Effector memory CD8-positive, alpha-beta T cell (primary cell): ENCODE measurements at places on chromosomes 7 and 10.

GRCh38 chr7:139104091-139104450, 5.4 kb downstream of the ZC3HAV1 start:
- peak overlapping the region; percentile 100 for H3K4me3 ChIP-seq
- H3K36me3 ChIP-seq = peaks cover 73% of the 10 kb centered on the region
- peaks cover 54% of the 10 kb centered on the region for H3K4me1 ChIP-seq
- no peaks in the 10 kb centered on the region for H3K27me3 ChIP-seq
- peak overlapping the region; percentile 96 for H3K27ac ChIP-seq

- peaks cover 9% of the 10 kb centered on the region for H3K27me3 ChIP-seq
- H3K4me3 ChIP-seq = no peak overlapping the region
- no peak for DNase-seq
- no peaks in the 10 kb centered on the region for H3K4me1 ChIP-seq
- H3K36me3 ChIP-seq = no peaks in the 10 kb centered on the region
- H3K27ac ChIP-seq = no peak overlapping the region
Measured at GRCh38 chr10:23692736-23693135, 253.9 kb downstream of the OTUD1 start.

- no peak overlapping the region for H3K27ac ChIP-seq
- no peak for DNase-seq
- H3K4me1 ChIP-seq = no peaks in the 10 kb centered on the region
- peaks cover 13% of the 10 kb centered on the region for H3K27me3 ChIP-seq
- peaks cover 3% of the 10 kb centered on the region for H3K36me3 ChIP-seq
Measured at GRCh38 chr7:132242192-132242812, 334.0 kb downstream of the PLXNA4 start.

DNA sequence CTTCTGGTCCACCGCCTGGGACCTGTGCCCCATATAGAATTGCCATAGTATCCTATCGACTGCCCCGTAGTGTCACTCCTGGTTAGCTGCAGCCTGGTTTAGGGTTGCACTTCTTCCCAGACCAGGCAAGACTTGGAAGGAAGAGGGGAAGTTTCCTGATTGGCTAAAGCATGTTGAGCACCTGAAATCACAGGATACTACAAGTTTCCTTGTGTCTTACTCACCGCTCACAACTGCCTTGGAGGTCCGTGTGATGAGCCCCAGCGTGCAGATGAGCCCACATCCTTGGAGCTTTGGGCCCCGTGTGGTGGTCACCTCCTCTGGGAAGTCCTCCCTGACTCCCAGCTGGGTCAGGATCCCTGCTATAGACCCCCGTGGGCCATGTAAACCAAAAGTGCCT, 73.9 kb upstream of the GTF2I start:
- H3K4me3 ChIP-seq = no peak overlapping the region
- H3K27me3 ChIP-seq = peaks cover 4% of the 10 kb centered on the region
- no peak for DNase-seq
- peaks cover 6% of the 10 kb centered on the region for H3K36me3 ChIP-seq
- peaks cover 2% of the 10 kb centered on the region for H3K4me1 ChIP-seq

DNA sequence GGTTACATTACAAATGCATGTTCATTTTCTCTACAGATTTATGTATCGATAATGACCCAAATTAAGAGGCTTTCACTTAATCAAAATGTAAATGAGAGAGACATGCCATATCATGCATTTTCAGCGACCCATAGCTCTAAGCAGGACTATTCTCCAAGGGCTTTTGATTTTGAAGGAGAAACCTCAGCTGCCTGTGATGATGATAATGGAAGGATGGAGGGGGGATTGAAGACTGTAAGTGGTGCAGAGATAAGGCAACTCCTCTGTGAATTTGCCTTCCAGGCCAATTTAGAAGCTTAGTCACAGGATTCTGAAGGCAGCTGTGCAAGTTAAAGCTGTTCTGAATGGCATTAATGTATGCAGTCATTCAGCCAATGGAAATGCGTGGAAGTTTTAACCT, 8.3 kb downstream of the VSTM2A start:
- H3K36me3 ChIP-seq = no peaks in the 10 kb centered on the region
- no peak overlapping the region for H3K4me3 ChIP-seq

DNA sequence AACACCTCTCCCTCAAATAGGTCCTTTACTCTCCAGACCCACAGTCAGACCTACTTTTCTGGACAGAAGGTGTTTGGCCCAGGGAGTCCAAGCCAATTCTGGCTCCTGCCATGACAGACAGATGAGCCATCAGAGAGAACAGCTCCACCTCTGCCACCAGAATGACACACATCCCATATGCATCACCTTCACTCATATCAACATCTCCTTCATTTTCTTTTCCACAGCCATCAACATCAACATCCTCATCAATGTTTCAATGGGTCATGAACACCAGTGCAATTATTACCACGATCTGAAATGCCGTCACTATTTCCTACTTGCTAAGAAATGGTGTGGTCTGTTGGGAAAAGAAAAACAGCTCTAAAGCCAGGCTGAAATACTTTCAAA, 67.9 kb downstream of the CCDC71L start:
- no peak overlapping the region for H3K27ac ChIP-seq
- H3K4me3 ChIP-seq = no peak overlapping the region

DNA sequence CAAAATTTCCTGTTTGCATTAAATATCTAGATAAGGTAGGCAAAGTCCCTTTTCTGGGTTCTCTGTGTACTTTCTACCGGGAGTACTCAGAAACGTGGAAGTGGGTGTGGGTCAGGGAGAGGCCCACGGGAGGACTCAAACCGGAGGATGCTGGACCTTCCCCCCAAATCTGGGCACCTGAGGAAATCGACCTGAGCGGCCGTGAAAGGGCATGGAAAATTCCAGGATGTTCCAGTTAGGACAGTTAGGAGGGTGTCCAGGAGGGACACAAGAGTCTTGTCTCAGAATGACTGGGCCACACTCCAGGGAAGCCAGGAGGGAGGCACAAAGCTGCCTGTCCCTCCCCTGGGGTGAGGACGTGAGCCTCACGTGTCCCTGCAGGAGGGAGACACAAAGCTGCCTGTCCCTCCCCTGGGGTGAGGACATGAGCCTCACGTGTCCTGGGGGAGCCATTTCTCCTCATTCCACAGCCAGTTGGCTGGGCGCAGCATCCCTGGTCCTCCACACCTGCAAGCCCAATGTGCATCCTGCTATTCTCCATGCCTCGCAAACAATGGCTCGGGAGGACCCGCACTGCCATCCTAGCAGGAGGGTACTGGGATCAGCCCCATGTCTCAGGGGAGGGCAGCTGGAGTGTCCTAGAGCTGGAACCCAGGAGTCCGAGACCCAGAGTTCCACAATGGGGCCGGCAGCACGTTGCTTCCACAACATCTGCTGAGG, 190.5 kb upstream of the PPP2R2D start:
- DNase-seq = no peak
- no peak overlapping the region for H3K4me3 ChIP-seq
- H3K36me3 ChIP-seq = no peaks in the 10 kb centered on the region
- H3K27me3 ChIP-seq = peaks cover 39% of the 10 kb centered on the region
- H3K4me1 ChIP-seq = no peaks in the 10 kb centered on the region

GRCh38 chr7:151351027-151351426, 9.4 kb downstream of the NUB1 start:
- peak overlapping the region; percentile 23 for H3K4me3 ChIP-seq
- no peak for DNase-seq
- no peaks in the 10 kb centered on the region for H3K27me3 ChIP-seq
- H3K36me3 ChIP-seq = peaks cover 84% of the 10 kb centered on the region
- H3K27ac ChIP-seq = peak overlapping the region; percentile 98
- H3K4me1 ChIP-seq = peaks cover 30% of the 10 kb centered on the region

DNA sequence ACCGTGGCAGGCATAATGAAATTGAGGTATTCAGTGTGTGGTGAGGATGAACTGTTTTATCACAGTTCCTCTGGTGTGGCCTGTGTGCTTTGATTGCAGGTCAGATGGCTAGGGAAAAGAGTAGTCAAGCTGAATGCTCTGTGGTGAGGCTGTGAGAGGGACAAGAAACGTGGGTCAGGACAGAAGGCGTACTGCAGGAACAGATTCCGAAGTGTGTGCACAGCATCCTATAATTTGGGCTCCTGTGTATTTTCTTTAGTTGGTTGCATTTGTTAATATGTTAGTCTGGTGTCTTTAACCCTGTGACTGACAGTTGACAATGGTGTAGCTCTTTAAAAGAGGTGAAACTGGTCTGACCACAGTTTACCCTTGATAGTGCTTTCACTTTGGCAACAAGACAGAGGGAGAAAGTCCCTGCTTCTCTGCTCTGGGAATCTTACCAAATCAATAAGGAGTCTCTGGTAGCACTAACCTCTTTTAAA, 76.5 kb downstream of the AUTS2 start:
- no peak for DNase-seq
- no peaks in the 10 kb centered on the region for H3K4me1 ChIP-seq
- no peak overlapping the region for H3K27ac ChIP-seq
- H3K27me3 ChIP-seq = no peaks in the 10 kb centered on the region
- no peak overlapping the region for H3K4me3 ChIP-seq

- H3K4me3 ChIP-seq = no peak overlapping the region
- no peaks in the 10 kb centered on the region for H3K27me3 ChIP-seq
- DNase-seq = no peak
Measured at GRCh38 chr10:52335665-52336064, 21.6 kb downstream of the DKK1 start.

GRCh38 chr7:44633254-44634186, 27.1 kb downstream of the OGDH start:
- H3K4me3 ChIP-seq = peak overlapping the region; percentile 65
- peaks cover 74% of the 10 kb centered on the region for H3K36me3 ChIP-seq
- no peaks in the 10 kb centered on the region for H3K27me3 ChIP-seq
- H3K4me1 ChIP-seq = peaks cover 79% of the 10 kb centered on the region

- no peak for DNase-seq
- H3K4me3 ChIP-seq = no peak overlapping the region
- H3K27me3 ChIP-seq = no peaks in the 10 kb centered on the region
- no peaks in the 10 kb centered on the region for H3K4me1 ChIP-seq
Measured at GRCh38 chr7:138125598-138126111, 49.4 kb downstream of the AKR1D1 start.

DNA sequence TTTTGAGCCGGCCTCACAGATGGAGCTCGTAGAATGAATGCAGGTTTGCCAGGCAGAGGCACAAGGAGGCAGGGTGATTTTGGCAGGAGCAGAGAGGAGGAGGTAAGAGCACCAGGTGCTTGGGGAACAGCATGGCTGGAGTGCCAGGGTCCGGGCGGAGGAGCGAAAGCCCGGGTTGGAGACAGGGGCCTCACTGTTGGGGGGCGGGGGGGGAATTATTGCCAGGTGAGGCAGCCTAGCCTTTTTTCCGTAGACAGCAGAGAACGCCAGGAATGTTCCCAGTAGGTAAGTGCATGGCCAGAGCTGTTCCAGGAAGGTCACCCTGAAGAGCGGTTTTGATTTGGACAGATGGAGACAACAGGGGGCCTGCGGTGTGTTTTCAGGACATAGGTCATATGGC, 9.5 kb downstream of the SRRM3 start:
- no peak overlapping the region for H3K27ac ChIP-seq
- H3K4me1 ChIP-seq = no peaks in the 10 kb centered on the region
- peaks cover 31% of the 10 kb centered on the region for H3K27me3 ChIP-seq
- no peak for DNase-seq

DNA sequence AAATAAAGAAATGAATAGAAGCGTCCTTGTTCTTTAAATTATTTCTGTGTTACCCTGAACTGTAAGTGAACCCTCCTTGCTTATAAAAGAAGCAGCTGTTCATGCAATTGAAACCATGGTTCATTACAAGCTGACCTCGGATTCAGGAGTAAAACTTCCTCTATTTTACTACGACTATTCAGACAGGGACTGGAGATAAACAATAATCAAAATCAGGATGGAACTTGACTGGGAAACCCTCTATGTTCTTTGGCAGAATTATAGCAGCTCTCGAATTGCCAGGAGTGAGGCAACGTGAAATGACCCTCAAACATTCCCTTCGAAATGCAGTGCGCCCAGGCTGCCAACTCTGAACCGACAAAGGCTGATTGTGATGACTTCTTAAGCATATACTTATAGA, 172.1 kb downstream of the CYP26A1 start:
- H3K4me1 ChIP-seq = no peaks in the 10 kb centered on the region
- peaks cover 45% of the 10 kb centered on the region for H3K27me3 ChIP-seq
- no peaks in the 10 kb centered on the region for H3K36me3 ChIP-seq
- DNase-seq = no peak
- H3K27ac ChIP-seq = no peak overlapping the region
- H3K4me3 ChIP-seq = no peak overlapping the region

- H3K36me3 ChIP-seq = no peaks in the 10 kb centered on the region
- no peaks in the 10 kb centered on the region for H3K4me1 ChIP-seq
- no peak for DNase-seq
- H3K4me3 ChIP-seq = no peak overlapping the region
Measured at GRCh38 chr7:82230811-82231581, 212.6 kb downstream of the CACNA2D1 start.

GRCh38 chr10:93498166-93498565, 1.8 kb downstream of the CEP55 start:
- H3K4me1 ChIP-seq = peaks cover 26% of the 10 kb centered on the region
- peaks cover 7% of the 10 kb centered on the region for H3K36me3 ChIP-seq
- no peak for DNase-seq
- no peaks in the 10 kb centered on the region for H3K27me3 ChIP-seq
- H3K4me3 ChIP-seq = peak overlapping the region; percentile 88
